ENCODE measurements at places on chromosomes 7 and 10.

- no peak for DNase-seq
Observed at GRCh38 chr7:131502810-131503508, 53.5 kb downstream of the PODXL start.

DNA sequence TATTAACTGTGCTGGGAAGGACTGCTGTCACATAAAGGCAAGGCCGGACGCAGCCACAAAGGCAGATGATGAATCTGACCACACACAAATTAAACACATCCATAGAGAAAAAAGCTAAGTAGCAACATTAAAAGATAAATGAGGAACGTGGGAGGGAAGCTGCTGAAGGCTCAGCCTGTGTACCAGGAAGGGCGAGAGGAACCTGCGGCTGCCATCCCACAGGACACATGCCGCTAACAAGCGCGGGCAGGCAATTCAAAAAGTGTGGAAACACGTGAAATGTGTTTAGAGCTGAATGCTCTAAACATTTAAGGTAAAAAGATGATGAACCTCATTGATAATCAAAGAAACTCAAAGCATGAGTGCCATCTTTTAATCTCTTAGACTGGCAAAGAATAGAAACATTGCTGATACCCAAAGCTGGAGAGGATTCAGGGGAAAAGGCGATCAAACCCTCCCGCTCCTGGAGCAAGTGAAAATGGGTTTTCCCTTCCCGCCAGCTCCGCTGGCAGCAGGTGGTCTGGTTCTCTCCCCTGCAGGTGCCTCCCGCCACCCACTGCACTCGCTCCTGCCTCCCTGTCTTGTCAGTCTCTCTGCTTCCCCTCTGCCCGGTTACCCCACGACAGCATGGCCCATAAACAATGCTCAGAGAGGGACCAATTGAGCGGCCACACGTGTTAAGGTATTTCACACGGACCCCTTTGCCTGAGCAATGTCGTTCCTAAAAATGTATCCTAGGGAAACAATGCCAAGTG is 4.2 kb downstream of the STK32C start:
- no peak for DNase-seq

GRCh38 chr10:45470098-45471012 is 96.3 kb downstream of the ALOX5 start:
- DNase-seq = no peak

DNA sequence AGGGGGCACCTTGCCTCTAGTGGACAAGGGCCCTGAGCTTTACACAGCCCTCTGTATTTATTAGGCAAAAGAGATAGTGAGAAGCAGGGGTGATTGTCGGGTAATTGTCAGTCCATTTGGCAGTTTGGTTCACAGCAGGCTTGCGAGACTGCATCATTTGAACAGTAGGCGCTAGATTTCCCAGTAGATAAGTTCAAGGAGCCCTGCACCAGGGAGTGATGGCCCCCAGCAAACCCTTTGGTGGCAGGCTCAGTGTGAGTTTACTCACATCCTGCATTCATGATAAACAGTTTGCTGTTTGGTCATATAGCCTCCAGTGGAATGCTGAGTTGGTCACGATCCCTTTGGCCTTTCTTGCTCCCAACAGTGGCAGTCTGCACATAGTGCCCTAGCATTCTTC is 59.4 kb downstream of the MARCHF5 start:
- DNase-seq = no peak

- no peak for DNase-seq
Observed at GRCh38 chr10:9097206-9097990, 1042.9 kb downstream of the GATA3 start.

GRCh38 chr10:33871061-33871956 is 536.8 kb upstream of the NRP1 start:
- DNase-seq = no peak

- DNase-seq = no peak
Observed at GRCh38 chr10:28305553-28305952, 2.7 kb upstream of the MPP7 start.

- no peak for DNase-seq
Observed at GRCh38 chr7:159149488-159149887, 4.8 kb upstream of the VIPR2 start.

GRCh38 chr7:4642468-4643203 is 39.5 kb upstream of the FOXK1 start:
- DNase-seq = no peak

GRCh38 chr7:149140831-149141230 is 6.4 kb upstream of the ZNF398 start:
- DNase-seq = no peak

DNA sequence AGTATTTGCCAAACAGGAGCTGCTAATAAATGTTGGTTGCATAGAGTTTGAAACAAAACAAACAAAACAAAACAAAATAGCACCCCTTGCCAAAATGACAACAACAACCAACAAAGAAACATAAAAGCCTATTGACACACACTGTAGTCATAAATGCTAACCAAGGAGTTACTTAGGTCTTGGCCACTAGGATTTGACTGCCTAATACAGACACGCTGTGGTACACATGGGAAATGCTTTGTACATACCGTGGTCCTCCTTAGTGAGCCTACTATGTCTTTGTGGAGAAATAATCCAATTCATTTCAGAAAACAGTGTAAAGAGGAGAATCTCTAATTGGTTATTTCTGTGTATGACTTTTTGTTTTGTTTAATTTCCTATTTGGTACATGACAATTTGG is 53.2 kb upstream of the MTPN start:
- DNase-seq = no peak

DNA sequence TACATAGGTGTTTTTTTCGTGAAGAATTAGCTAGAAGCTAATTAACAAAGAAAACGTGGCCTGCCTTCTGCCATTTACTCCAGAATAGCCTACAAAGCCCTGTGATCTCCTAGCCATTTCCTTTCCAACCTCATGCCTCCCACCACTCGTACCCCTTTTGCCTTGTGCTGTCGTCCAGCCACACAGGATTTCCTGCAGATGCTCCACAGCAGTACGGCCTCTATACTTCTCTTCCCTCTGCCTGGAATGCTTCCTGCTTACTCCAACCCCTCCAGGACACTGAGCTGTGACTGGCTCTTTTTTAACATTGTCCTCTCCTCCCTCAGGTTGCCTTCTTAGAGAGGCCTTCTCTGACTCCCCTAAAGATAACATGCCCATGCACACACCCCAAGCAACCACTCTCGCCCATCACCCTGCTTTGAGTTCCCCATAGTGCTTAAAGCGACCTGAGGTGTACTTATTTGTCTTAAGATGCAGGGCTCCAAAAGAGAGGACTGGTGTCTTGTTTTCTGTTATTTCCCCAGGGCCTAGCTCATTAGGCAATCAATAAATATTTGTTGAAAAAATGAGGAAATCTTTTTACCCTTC is 32.7 kb downstream of the STK17A start:
- DNase-seq = no peak

DNA sequence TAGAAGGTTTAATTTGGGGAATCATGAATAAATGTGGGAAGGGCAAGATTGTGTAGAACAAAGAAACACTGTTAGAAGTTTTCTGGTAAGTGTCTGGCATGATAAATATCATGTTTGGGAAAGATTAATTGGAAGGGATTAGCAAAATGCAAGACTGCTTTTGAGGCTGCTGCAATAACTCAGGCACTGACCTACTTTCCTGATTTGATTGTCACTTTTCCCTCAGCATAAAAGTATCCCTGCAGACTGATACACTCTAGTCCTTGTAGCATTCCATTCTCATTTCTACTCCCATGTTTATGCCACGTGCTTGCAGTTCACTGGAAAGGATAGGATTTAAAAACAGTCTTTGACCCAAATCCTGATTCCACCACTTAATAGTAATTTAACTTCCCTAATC is 303.3 kb upstream of the SEMA3A start:
- DNase-seq = no peak

DNA sequence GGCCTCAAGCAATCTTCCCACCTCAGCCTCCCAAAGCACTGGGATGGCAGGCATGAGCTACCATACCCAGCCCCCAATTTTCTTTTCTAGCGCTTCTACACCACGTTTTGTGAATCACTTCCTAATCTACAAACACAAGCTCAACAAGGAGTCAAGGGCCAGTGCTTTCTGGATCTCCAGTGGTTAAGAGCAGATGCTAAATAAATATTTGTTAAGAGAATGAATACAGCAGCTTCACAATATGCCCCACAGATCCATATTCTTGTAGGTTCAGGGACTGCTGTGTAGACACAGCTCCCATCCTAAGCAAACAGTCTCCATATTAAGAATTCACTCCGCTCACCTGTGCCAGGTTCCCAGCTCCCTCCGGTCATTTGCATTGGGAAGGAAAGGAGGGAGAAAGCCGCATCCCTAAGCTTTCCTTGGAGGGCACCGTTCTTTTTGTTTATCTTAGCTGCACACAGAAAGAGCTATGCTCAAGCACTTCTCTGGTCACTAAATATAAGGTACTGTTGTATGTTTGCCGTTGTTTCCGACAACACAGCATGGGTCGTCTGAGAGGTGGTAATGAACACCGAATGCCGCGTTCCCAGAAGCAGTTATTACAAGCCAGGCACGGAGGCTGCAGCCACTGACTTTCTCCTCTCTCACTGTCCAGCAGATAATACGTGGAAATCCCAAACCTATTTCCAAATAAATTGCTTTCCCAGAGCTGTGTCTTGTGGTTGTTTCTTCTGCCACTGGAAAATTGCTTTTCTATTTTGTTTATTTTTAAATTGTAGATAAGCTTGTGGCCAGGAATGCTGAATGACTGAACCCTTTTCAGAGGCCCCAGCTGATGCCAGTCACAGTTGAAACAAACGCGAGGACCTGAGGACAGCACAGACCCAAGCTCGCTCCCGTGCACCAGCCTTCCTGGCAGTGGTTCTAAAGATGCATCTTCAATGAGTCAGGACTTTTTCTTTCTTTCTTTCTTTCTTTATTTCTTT is 217.1 kb downstream of the PRPF18 start:
- no peak for DNase-seq

DNA sequence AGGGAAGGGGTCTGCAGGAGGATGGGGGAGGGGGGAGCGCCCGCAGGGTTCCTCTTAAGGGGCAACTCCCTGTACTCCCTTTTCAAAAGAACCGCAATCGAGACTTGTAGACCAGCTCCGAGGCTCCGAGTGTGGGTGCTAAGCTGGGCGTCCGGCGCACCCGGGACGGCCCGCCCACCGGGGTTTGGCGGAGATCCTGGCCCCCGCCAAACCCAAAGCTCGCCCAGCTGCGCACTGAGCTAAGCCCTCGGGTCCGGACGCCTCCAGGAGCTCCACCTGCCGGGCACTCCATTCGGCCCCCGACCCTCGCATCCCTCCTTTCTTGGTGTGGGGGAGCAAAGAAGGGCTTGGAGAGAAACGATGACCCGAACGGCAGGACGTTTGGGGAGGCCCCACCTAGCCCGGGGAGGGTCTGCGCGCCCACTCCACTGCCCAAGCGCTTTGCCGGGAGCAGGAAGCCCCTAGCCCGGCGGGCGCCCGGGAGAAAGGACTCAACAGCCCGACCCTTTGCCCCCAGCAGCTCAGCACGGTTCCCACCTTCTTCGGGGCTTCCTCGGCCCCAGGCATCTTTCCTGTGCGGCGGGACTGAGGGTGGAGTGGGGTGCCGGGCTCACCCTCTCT is 651 bp downstream of the AFAP1L2 start:
- no peak for DNase-seq

GRCh38 chr10:109961174-109962001 is 38.1 kb upstream of the XPNPEP1 start:
- DNase-seq = no peak

DNA sequence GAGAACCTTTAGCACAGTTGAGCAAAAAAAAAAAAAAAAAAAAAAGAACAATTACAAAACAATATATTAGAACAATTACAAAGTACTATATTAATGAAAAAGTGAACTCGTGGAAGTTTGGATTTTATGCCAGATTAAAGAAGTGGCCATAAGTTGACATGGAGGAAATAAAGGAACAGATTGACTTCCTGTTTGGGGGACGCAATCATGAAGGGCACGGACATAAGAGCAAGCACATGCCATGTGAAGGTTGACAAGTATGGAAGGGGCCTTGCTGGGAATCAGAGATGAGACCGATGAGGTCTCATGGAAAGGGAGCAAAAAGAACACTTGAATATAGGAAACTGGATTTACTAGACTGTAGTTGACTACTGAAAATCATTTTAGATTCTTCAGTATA is 61.7 kb downstream of the ICA1 start:
- DNase-seq = no peak

DNA sequence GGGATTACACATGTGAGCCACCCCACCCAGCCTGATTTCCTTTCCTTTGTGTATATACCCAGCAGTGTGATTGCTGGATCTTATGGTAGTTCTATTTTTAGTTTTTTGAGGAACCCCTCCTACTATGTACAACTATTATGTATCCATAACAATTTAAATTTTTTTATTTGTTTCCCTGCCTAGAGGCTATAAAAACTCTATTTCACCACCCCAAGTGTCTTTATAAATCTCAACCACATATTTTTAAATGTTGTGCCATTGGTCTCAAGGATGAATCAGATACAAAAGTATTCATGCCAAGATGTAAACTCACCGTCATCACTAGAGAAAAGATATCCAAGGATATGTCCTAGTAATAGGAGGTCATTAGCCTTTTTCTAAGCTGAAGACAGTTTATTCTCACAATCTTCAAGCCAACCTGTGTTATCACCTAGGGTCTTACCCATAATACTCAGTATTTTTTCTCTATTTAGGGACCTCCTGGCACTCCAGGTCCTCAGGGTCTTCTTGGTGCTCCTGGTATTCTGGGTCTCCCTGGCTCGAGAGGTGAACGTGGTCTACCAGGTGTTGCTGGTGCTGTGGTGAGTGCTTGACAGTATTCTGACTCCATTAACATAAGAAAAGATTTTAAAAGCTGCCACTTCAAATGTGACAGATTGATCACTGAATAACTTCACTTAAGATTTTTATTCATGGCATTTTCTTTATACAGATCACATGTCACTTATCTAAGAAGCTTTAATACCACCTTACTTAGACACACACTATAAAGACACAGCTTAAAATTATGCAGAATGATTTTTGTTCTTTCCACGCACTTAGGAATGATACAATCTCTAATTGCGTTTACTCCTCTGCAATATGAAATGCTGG is 29.4 kb downstream of the COL1A2 start:
- peak; percentile 80 for DNase-seq

- DNase-seq = no peak
Observed at GRCh38 chr10:72328045-72328828, 26.5 kb downstream of the DNAJB12 start.

DNA sequence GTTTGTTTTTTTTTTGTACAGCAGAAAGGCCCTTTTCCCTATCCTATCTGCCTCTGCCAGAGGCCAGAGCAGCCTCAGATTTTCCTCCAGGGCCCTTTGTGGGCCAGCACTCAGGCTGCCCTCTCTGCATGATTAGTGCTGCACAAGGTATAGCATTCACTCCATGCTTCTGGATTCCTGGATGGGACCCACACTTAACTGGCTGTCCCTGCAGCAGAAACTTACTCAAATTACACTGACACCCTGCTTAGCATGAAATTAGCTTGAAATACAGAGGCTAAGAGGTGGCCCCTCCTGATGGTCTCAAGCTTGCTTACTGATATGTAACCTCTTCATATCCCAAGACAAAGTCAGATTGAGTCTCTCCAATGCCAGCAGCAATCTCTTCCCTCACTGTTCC is 239.3 kb downstream of the SORCS1 start:
- no peak for DNase-seq

DNA sequence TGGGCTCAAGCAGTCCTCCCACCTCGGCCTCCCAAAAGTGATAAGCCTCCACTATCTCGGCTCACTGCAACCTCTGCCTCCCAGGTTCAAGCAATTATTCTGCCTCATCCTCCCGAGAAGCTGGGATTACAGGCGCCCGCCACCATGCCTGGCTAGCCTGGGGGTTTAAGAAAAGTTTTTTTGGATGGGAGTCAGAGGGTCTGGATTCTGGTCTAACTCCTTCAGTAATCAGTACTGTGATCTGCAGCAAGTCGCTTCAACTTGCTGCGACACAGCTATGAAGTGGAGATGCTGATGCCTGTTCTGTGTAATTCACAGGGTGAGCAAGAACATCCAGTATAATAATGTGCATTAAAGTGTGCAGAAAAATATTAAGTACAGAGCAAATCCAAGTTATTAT is 88.4 kb upstream of the AGBL3 start:
- DNase-seq = no peak

Data from AG09309 (cell line).